ENCODE measurements at places on chromosomes 4 and X.
A peak's percentile ranks its signal among the peaks of the same experiment; 100 is the strongest.

DNA sequence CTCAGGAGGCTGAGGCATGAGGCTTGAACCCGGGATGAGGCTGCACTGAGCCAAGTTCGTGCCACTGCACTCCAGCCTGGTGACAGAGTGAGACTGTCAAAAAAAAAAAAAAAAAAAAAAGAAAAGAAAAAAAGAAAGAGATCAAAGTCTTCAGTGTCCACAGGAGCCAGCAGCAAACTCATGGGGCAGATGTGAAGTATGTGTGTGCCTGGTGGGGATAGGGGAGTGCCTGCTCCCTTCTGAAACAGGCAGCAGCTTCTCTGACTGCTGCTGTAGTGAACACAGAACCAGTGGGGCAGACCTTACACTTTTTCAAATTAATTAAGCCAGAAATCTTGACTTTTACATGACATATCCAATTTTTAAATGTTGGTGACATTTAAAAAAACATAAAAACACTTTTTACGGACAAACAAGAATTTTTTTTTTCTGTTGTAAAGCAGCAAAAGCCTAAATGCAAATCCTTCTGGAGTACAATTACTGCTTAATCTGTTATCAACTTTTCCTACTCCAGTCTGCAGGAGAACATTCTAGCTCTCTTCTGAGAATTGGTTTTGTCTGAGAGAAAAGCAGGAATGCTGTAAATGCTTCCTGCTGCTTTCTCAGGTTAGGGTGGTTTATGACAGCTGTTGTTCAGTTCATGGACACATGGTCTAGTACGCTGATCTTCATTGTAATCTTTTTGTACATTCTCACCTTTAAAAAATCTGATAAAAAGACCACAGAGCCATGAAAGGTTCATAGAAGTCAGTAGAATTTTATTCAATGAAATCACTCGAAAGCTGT lies 311.1 kb downstream of the CAMK2D start:
- no peak for DNase-seq

GRCh38 chr4:183008492-183008891 lies 90.6 kb upstream of the WWC2 start:
- no peak for DNase-seq

- DNase-seq, result no peak
Measured at GRCh38 chr4:10006601-10007435, 14.5 kb downstream of the SLC2A9 start.

- no peak for DNase-seq
Measured at GRCh38 chr4:92307181-92307580, 3.4 kb downstream of the GRID2 start.

GRCh38 chr4:81632581-81633299 lies 161.0 kb upstream of the RASGEF1B start:
- DNase-seq, result no peak

- DNase-seq, result no peak
Measured at GRCh38 chrX:68929332-68930150, 100.7 kb downstream of the EFNB1 start.

GRCh38 chr4:26475716-26476115 lies 14.6 kb downstream of the CCKAR start:
- no peak for DNase-seq

DNA sequence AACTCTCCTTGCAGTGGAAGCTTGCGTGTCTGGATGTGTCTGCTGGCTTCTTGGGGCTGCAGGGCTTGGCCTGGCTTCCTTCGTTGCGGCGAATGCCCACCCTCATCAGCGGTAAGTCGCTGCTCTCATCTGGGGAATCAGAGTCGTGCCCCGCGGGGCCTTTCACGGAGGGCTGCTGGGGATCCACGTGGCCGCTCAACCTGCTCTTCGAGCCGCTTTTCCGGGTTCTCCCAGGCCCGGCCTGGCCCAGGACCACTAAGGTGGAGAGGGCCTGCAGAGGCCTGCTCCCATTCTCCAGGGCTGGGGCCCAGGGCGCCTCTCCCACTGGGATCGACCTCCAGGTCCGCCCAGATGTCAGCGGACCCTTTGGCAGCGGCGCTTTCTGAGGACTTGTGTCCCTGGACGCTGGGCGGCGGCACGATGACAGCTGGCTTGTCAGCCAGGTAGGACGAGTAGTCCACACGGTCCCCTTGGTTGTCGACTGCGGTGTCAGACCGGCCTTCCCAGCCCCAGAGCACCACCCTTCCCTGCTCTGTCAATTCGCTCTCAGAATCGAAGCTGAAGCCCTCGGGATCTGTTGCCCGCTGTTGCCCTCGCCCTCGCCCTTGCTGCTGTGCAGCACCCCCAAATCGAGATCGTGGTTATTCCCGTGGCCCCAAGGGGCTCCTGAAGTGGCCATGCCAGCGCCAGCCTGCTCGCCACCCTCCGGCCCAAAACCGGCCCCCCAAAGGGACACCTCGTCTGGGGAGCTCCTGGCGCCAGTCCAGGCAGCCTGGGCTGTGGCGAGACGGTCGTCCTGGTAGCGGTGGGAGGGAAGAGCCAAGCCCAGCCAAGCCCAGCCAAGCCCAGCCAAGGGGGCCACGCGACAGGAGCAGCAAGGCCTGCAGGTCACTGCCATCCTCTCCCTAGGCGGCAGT lies 37.8 kb upstream of the NHSL2 start:
- no peak for DNase-seq

DNA sequence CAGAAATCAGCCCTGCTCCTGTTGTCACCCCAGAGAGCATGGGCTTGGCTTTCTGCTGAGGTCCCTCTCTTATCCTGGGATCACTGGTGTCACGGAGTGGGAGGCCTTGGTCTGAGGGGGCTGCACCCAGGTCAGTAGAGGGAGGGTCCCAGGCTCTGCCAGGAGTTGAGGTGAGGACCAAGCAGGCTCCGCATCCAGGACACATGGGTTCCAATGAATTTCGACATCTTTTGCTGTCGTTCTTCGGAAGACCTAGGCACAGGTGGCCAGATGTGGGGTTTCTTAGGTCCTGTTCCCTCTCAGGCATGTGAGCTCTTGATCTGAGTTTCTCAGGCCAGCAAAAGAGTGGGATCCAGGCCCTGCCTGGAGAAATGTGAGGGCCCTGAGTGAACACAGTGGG lies 10.0 kb downstream of the MAGEA4 start:
- DNase-seq, result no peak

DNA sequence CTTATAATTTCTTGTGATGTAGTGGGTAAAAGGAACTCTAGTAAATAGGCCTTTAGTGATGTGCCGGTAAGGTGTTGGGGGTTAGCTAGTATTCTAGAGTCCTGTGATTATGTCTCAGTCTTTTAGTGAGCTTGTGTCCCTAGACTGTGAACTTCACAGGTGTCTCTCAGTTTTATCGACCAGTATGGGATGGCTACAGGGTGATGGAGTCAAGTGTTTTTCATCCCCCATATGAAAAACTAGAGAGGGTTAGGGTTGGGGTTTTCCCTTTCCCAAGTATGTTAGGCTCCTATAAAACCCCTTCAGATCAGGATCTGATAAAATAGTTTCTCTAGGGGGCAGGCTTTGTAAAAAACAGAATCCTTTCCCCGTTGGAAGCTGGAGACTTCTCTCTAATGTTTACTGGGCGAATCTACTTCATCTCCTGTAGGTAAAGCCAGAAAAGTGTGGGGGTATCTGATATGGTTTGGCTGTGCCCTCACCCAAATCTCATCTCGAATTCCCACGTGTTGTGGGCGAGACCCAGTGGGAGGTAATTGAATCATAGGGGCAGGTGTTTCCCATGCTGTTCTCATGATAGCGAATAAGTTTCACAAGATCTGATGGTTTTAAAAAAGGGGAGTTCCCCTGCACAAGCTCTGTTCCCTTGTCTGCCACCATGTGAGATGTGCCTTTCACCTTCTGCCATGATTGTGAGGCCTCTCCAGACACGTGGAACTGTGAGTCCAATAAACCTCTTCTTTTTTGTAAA lies 120.8 kb downstream of the DTHD1 start:
- no peak for DNase-seq

- DNase-seq, result no peak
Measured at GRCh38 chrX:42955349-42955748, 177.4 kb upstream of the PPP1R2C start.

GRCh38 chr4:16140879-16141249 lies 57.0 kb upstream of the PROM1 start:
- DNase-seq, result no peak

DNA sequence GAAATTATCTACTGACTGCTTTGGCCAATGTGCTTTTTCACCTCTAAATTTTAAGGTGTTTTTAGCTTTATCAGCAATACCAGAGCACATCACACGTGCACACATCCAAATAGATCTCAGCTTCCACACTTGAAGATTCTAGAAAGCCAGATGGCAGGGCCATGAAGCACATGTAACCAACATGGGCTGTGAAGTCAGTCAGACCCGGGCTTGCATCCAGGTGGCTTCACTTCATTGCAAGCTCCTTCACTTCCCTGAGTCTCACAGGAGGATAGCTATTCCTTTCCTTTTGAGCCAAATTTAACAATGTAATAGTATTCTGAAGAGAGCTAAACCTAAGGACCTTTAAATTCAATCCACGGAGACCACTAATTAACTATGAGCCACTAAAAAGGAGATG lies 86.5 kb downstream of the SH3RF1 start:
- DNase-seq, result no peak

- no peak for DNase-seq
Measured at GRCh38 chr4:69054578-69055200, 41.6 kb upstream of the UGT2B7 start.

DNA sequence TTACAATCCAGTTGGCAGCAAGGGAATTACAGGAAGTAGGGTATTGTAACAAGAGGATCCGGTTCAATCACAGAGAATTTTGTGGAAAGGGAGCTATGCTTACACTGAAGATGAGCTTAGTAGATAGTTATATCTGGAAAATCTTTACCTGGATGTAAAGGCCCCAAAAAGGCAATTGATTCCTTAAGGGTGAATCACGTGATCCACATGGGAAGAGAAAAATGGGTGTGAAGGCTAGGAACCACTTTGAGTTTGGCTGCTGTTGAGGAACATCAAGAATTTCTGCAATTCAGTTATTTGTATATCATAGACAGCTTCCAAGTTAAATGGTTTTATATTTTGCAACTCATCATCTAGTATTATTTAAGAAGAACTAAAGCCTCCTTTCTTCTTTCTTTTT lies 194.0 kb upstream of the ARHGAP24 start:
- DNase-seq, result no peak

DNA sequence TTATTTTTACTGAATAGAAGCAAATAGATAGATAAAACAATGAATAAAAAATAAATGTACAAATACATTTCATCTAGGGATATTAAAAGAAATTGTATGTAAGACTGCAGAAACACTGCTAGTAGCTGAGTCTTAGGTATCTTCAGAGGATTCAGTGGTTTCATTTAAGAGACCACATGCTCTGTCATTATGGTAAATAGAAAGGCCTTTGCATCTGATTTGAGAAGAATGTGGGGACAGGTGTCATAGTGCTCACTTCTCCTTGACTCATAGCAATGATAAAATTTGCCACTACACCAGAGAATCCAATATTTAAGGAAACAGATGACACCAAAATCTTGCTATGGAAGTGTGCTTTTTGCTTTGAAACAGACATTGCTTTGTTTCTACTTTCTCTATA lies 59.8 kb upstream of the PPP1R2C start:
- DNase-seq, result no peak

GRCh38 chr4:4428966-4429875 lies 42.3 kb downstream of the NSG1 start:
- DNase-seq, result no peak

GRCh38 chr4:3199653-3200422 lies 49.1 kb upstream of the MSANTD1 start:
- DNase-seq, result no peak

DNA sequence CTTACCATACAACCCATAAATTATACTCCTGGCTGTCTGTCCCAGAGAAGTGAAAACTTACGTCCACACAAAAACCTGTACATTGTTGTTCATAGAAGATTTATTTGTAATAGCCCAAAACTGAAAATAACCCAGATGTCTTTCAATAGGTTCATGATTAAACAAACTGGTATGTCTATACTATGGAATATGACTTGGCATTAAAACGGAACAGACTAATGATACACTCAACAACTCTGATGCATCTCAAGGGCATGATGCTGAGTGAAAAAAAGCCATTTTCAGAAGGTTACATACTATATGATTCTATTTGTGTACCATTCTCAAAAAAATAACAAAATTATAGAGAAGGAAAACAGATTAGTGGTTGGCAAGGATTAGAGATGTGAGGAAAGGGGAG lies 11.6 kb upstream of the MND1 start:
- DNase-seq, result no peak

DNA sequence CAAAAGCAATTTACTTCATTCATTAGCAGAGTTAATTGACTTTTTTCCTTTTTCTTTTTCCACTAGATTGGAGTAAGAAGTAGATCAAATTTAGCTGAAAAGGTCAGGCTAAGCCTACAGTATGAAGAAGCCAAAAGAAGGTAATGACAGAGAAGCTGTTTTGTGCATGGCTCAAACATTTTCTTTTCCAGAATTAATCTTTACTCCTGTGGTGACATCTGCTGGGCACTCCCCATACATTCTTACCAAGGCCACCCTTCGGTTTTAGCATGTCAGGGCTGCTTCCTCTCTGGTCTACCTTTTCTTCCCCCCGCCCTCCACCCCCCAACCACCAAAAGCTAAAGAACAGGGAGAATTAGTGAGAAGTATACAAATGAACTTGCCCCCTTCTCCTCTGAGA lies 70.2 kb downstream of the CLDN22 start:
- DNase-seq, result peak; percentile 5

DNA sequence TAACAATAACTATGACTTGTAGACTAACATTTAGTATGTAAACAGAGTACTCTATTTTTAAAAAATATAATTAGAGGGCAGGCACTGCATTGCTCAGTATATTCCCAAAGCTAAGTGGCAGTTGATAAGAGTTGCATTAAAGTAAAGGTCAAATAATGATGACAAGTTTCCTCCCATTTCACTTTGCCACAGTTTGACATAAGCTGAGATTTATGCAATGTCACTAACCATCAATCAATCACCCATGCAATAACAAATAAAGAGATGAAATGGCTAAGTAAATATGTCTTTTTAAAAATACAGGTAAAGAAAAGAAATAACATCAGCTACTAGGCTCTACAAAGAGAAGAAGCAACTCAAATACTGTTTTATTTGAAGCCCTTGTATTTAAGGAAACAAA lies 673.4 kb downstream of the PCDH18 start:
- no peak for DNase-seq

DNA sequence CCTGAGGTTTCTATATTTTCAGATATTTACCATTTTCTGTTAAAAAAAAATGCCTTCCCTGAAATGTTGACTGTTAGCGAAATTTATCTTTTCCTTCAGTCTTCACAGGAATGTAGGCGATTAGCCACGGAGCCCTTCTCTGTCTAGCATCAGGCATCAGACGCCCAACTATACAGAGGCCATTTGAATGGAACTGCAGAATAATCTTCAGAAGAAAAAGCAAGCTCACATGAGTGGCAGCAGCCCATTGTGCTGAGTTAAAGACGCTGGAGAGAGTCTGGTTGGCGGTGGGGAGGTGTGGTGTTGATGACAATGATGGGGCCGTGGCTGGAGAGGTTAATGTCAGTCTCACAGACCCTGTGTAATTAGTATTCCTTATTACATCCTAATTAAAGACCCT lies 196.8 kb upstream of the LEF1 start:
- DNase-seq, result no peak

GRCh38 chr4:184757810-184758209 lies 23.9 kb upstream of the CENPU start:
- no peak for DNase-seq

Data from CD4-positive, alpha-beta memory T cell (primary cell).